Activated naive CD8-positive, alpha-beta T cell treated with anti-CD3 and anti-CD28 coated beads for 36 hours (primary cell): ENCODE measurements at places on chromosomes 1 and 21.

- peak; percentile 38 for DNase-seq
- H3K27ac ChIP-seq: no peak overlapping the region
- H3K4me3 ChIP-seq: peak overlapping the region; percentile 56
Measured at GRCh38 chr1:35706846-35707600, 11.7 kb downstream of the C1orf216 start.

- peak overlapping the region; percentile 20 for H3K27ac ChIP-seq
- no peaks in the 10 kb centered on the region for H3K36me3 ChIP-seq
- peaks cover 55% of the 10 kb centered on the region for H3K4me1 ChIP-seq
- no peak for DNase-seq
Measured at GRCh38 chr1:50424045-50424883, 1.0 kb upstream of the DMRTA2 start.

- no peak overlapping the region for H3K27ac ChIP-seq
- H3K27me3 ChIP-seq: no peaks in the 10 kb centered on the region
- H3K4me3 ChIP-seq: no peak overlapping the region
Measured at GRCh38 chr1:183693521-183693920, 40.4 kb upstream of the APOBEC4 start.

DNA sequence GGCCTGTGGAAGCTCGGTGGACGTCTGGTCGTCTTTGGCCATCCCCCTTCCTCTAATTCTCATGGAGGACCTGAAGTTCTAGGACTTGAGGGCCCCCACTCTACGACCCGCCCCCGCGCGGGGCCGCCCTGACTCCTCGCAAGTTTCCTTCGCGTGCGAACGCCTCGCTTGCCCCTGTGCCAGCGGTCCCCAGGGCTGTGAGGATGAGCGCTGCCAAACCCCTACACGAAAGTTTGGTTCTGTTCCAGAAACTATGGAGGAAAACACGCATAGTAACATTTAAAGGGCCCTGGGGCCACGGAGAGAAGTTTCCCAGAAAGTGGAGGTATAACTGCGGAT, 304 bp upstream of the GNG12 start:
- H3K4me3 ChIP-seq: peak overlapping the region; percentile 69
- H3K36me3 ChIP-seq: no peaks in the 10 kb centered on the region
- no peak overlapping the region for H3K27ac ChIP-seq
- peaks cover 85% of the 10 kb centered on the region for H3K27me3 ChIP-seq

DNA sequence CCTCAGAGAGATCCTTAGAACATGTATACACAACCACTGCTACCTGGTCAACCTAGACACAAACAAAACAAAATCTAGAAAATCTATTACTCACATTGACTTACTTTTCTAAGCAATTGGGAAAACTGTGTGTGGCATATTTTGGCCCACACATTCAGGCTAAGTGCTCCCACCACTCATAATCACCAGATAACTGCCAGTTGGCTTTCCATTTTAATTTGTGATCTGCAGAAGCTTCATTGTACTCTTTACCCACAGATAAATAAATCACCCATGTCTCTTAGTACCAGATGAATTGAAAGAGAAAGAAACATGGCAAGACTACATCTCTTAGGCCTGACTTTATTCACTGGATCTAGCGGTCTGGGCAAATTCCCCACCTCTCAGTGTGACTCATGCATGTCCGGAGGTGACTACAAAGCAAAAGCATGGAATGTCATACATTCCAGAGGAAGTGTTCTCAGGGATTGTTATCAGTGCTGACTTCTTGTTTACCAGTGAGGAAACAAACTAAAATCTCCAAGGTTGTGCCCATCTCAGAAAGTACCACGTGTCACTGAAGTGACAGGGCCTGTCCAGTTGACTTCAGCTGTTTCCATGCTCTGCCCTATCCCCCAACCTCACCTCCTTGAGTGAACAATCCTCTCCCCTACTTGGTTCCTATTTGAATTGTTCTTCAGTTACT, 52.4 kb upstream of the BCL10 start:
- H3K36me3 ChIP-seq: peaks cover 6% of the 10 kb centered on the region
- H3K4me3 ChIP-seq: no peak overlapping the region
- peaks cover 4% of the 10 kb centered on the region for H3K27me3 ChIP-seq
- no peak for DNase-seq
- H3K27ac ChIP-seq: no peak overlapping the region

GRCh38 chr1:232029315-232029714, 402.7 kb downstream of the DISC1 start:
- peaks cover 4% of the 10 kb centered on the region for H3K36me3 ChIP-seq
- DNase-seq: no peak
- H3K4me3 ChIP-seq: no peak overlapping the region
- H3K27me3 ChIP-seq: no peaks in the 10 kb centered on the region
- no peaks in the 10 kb centered on the region for H3K4me1 ChIP-seq
